Stimulated activated CD4-positive, alpha-beta T cell treated with anti-CD3 and anti-CD28 coated beads, Interleukin-15, amount 100 ng/mL, for 1 hour (primary cell): ENCODE measurements at places on chromosomes 16 and 17.

DNA sequence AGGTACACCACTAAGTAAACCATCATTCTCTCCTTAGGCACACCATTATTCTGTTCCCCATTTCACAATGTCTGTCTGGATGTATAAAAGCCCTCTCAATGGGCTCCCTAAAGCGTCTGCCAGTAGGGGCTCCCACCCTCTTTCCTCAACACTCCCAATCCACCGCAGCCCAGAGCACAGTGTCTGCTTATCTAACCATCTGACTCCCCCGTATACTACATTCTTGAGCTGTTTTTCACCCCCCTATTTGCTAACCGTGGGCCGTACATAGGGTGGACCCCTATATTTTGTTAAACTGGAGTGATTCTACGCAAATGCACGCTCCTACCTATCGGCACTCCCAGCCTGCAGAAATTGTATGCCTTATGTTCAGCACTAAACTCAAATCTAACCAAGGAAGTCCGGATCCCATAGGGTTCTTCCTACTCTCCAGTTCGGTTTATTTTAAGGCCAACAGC lies 685 bp upstream of the PSMD3 start:
- no peak for DNase-seq

- no peak for DNase-seq
Measured at GRCh38 chr17:31686495-31686894, 172.5 kb downstream of the COPRS start.

DNA sequence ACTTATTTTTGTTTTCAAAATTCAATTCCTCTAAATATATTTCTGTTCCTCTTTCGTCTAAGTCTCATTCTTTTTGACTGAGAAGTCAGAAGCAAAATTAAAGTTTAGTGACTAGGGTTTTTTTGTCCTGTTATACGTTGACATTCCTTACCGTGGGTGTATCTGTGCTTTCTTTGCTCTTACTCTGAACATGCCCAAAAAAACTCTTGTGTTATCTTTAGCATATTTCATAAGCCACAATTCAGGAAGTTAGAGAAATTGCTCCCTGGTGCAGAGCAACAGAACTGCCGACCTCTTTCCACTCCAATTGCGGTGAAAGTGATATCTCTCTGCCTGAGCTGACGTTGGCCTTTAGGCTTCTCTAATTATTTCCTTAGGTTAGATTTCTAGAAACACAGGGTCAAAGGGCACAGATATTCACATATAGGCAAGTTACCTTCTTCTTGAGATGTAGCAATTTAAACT lies 65.7 kb downstream of the CENPV start:
- DNase-seq: no peak

DNA sequence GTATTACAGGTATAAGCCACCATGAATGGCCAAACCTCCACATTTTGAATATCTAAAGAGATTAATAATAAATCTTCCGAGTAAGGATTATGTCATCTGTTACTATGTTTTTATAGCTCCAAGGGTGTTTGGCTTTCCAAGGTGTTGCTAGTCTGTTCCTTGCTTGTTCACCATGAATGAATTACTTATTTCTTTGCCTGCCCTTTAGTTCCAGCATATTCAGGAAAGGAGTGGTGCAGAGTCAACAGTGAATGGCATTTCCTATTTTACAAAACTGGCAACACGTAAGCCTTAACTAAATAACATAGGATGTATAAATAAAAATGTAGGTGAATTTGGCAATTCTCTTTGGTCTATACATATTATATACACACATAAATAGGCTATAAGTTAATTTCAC lies 70.3 kb downstream of the MYO1D start:
- DNase-seq: no peak

GRCh38 chr16:4415538-4416199 lies 727 bp downstream of the CORO7 start:
- DNase-seq: peak; percentile 18

DNA sequence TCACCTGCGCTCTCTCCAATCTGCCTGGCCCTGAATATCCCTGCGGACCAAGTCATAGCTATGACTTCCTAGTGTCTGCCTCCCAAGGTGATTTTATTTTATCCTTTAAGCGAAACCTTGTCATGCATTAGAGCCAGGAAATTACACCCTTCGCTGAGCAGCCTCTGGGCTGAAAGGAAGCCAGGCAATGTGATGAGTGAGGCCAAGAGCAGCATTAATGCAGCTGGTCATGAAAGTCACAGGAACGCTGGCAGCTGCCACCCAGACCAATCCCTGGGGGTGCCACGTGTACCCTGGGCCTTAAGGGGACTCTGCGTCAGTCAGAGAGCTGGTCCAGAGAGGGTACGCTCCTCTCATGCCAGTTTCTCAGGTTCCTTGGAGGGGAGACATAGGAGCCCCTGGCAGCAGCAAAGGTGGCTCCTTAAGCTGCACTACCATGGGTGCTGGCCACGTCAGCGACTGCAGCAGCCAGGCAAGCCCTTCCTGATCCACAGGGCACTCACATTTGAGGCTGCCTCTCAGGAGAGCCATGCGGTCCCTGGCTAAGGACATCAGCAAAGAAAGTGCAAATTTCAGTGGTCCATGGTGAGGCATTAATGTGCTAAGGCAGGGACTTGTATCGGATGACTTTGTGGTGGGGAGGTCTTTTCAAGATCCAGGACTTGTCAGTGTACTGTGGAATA lies 42.7 kb upstream of the WSCD1 start:
- DNase-seq: no peak

- DNase-seq: no peak
Measured at GRCh38 chr16:57405097-57405496, 530 bp downstream of the CCL17 start.

GRCh38 chr16:62201911-62202310 lies 165.7 kb upstream of the CDH8 start:
- DNase-seq: no peak

- DNase-seq: no peak
Measured at GRCh38 chr16:11151885-11152629, 103.9 kb downstream of the SOCS1 start.

GRCh38 chr16:26386096-26386495 lies 680.6 kb upstream of the C16orf82 start:
- DNase-seq: no peak

- no peak for DNase-seq
Measured at GRCh38 chr16:58506241-58507194, 6.6 kb downstream of the NDRG4 start.

DNA sequence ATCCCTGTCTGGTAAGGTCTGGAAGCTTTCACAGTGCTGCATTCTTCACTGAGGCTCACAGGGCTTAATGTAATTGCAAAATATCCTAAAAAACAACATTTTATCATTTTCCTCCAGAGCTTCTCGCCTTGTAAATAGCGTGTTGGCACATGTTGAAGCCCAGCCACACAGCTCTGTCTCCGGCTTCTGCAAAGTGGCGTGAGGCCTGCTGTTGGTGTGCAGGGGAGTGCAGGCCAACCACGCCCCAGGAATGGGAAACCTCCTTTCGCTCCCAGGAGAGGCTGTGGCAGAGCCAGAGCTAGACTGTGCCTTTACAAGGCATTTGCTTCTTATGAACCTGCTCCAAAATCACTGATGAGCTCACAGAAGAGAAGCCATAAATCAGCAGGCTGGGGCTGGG lies 248.2 kb upstream of the MAF start:
- DNase-seq: no peak

GRCh38 chr16:70777973-70778406 lies 23.0 kb downstream of the VAC14 start:
- DNase-seq: no peak

DNA sequence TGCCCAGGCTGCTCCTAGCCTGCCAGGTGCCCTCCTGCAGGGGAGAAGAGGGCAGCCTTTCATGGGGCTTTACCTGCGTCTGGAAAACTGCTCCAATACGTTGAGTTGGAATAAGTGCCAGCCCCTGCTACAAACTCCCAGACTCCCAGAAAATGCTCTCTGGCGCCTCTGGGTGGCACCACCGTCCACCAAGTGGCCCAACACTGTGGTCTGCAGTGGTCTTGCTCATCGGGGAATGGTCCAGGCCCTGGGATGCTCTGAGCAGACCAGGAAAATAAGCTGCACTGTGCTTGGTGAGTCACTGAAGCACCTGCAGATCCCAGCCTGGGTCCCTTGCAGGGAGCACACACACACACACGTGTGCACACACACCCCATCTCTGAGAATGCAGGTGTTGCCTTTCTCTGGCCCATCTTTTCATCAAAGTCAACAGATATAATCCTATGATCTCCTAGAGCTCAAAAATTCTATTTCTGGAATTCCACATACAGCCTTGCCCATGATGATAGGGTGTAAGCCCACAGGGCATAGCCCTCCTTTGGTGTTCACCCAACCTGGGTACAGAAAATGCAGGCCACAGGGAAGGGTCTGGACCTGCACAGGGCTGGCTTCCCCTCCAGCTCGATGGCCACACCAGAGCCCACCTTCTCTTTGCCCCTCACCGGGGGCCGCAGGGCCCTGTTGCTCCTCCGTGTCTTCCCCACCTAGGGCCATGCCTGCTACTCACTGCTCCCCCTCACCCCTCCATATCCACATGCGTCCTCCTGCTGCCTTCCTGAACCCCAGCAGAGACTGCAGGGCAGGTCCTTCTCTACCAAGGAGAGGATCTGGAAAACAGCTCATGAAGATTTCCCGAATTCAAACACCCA lies 20.5 kb downstream of the CDIP1 start:
- DNase-seq: no peak

DNA sequence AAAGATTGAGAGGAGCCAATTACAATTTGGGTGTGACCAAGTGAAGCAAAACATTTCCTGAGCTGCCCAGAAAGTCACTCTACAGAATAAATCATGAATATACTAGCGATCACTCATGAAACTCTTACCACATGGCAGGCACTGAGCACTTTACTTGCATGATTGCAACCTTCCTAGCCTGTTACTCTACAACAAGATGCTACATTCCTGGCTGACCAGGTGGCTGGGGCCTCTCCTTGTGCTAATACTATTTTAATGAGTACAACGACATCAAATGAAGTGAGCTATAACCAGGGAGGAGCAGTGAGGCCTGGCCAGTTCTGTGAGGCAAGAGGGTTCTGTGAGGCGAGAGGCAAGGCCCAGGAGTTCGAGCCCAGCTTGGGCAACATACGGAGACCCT lies 75.2 kb downstream of the CPPED1 start:
- no peak for DNase-seq

DNA sequence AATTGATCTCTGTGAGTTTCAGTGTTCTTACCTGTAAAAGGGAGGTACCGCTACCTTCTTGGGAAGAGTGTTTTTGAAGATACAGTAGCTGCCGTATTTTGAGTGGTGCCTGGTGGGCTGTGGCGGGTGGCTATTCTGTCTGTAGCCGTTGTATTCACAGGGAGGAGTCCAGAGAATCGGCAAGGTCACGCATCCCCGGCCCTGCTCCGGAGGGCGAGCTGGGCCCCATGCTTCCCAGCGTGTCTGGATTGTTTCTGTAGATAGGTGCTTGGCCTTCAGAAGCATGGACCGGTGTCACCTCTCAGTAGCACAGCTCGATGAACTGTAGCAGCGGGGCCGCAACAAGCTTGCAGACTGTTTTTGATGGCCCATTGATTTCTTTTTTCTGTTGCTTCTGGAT lies 295.6 kb downstream of the CPPED1 start:
- DNase-seq: no peak

DNA sequence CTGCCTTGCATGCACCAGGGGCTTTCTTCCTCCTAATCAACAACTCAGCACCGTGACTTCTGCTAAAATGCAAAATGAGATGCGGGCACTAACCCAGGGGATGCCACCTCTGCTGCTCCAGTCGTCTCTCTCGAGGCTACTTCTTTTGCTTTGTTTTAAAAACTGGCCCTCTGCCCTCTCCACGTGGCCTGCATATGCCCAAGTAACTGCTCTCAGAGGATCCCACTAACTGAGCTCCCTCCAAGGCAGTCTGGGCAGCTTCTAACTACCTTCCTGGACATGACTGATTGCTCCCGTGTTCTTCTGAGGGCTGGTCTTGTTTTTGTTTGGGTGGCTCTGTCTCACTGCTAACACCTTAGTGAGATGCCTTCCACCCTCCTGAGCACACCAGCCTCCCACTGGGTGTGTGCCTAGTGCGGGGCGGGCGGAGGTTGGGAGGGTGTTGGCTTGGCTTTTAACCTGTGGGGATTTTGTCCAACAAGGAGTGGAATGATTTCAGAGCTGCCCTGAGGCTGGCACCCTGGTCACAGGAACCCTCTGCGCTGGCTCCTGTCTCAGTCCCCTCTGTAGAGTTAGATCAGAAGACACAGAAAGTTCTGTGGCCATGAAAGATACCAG lies 8.9 kb upstream of the LGALS9 start:
- no peak for DNase-seq

GRCh38 chr16:11576427-11577289 lies 10.1 kb downstream of the LITAF start:
- DNase-seq: no peak

GRCh38 chr17:40349895-40350688 lies 14.4 kb downstream of the GJD3 start:
- no peak for DNase-seq

DNA sequence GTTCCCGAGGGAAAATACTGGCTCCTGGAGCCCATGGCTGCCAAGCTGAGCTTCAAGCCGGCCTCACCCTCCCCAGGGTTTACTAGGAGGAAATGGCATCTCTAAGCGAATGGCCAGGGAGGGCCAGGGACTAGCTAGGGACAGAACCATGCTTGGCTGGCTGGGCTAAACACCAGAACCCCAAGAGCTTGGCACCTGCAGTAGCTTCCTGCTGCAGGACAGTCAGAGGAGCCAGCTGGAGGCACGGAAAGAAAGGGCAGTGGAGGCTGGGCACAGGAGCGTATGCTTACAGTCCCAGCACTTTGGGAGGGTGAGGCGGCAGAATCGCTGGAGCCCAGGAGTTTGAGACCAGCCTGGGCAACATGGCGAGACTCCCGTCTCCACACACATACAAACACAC lies 33.7 kb downstream of the PEMT start:
- DNase-seq: no peak

DNA sequence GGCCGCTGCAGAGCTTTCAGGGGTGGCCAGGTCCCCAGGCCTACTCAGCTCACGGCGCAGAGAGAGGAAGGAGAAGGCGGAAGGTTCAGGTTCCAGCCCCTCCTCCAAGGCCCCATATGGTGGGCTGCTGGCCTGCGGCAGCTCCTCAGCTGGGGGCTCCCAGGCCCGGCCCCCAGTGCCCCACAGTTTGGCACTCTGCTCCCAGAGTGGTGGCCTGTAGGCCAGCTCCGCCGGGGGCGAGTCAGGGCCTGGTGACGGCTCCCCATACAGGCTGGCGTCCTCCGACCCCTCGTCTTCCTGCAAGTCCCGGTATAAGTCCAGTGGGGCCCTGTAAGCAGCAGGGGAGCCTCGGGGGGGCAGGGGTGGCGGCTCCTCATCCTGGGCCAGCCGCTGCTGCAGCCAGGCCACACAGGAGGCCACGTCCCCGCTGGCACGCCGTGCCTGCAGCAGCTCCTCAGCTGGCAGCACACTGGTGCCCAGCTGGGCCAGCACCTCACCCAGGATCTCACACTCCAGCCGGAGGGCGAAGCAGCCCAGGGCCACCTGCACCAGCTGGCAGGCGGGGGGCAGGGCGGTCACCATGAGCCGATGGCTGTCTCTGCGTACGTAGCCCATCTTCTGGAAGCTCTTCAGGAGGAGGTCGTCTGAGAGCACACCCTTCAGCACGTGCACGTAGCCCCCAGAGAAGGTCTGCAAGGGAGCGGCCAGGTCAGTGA lies 3.7 kb downstream of the SPATA2L start:
- no peak for DNase-seq

DNA sequence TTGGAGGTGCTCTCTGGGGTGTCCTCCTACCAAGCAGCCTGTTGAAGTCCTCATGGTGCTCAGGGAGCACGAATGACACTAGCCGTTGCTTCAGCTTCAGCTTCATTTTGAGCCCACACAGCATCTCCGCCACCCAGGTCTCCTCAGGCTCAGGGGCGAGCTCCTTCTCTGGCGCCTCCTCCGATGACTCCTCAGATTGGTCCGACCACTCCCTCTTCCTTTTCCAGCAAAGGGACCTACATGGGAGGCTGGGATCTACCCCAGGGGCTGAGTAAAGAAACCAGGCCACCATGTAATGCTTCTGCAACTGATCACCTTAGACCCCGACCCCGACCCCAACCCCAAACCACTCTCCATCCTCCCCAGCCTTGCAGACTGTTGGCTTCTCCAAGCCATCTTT lies 25.9 kb downstream of the PRR11 start:
- no peak for DNase-seq
